ENCODE measurements at places on chromosomes 7 and 10.

DNA sequence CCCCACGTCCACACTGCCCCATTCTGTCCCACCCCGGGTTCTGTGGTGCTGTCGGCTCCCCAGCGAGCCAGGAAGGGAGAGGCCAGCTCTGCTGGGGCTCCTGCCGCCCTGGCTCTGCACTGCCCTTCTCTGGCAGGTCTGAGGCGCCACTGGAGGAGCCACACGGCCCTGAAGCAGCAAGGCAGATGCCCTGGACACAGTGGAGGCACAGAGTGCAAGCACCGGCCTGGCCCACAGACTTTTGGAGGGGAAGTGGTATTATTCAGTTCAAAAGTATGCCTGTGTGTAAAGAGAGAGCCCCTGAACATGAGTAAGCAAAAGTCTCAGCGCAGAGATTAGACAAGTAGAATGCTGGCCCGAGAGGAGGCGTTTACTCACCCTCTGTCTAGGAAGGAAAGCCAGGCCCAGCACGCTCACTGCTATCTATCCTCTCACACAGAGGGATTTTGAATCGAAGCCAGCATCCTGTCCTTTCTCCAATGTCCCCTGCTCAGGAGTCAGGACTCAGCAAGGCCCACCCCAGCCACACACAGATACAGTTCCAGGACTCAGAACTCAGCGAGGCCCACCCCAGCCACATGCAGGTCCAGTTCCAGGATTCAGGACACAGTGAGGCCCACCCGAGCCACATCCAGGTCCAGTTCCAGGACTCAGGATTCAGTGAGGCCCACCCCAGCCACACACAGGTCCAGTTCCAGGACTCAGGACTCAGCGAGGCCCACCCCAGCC is 115.0 kb downstream of the EGFR start:
- DNase-seq: peak; percentile 96

DNA sequence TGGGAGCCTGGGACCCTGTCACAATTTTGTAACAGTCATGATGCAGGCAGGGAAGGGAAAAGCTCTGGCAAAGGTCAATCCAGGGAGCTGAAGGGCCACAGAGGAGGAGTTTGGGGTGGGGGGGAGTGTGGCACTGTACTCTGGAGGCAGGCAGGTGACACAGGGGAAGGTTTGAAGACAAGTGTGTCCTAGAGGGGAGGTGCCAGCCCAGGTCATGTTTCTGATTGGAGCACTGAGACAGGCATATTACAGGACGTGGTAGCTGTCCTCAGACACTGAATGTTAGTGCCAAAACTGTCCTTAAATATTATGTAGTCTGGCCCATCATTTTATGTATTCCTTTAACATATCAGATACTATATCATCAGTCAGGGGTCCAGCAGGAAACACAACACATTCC is 75.6 kb upstream of the LRRC4 start:
- DNase-seq: no peak

DNA sequence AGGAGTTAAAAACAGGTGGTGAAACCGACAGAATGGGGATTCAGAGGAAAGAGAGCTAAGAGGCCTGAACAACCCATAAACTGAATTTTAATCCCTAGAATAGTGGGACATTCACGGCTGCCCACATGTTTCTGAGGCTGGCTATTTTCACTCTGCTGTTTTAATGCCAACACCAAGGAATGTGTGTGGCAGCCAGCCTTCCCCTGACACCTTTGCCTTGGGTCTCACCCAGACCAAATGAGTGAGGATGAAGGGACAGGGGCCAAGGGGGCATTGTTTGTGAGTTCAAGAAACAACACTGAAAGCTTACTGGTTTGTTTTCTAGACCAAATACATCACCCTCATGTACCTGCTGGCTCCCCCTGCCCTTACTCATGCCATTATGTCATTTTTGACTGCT is 164.3 kb downstream of the JAZF1 start:
- DNase-seq: no peak

DNA sequence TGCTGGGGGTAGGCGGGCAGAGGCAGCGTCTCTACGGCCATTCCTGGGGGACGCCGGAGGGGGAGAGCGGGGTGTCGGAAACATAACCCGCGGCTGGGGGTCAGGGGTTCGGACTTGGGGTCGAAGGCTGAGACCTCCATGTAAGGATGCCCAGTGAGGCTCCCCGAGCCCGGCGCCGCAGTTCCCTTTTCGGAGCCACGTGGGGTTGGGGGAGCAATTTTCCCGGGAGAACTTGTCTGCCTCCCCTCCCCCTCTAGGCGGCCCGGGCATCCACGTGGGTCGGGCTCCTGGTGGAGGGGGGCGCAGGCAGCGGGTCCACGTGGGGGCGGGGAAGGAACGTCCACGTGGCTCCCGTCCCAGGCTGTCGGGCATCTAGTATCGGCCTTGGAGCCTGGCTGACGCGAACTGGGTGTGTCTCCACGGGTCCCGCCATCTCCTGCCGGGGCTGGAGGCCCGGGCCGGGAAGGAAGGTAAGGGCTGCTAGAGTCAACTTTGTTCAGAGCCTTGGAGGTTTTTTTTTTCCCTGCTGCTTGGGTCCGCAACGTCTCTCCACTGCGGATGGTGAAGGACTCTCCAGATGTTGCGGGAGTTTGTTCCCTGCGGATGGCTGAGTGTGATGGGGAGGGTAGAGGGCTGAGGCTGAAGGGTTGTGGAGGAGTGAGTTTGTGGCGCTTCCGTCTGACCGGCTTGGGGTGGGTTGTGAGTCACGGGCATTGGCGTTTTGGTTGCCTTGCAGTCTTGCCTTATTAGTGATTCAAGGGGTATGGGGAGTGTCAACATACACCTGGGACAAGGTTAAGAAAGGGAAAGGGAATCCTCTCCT is 744 bp downstream of the PPRC1 start:
- DNase-seq: no peak

DNA sequence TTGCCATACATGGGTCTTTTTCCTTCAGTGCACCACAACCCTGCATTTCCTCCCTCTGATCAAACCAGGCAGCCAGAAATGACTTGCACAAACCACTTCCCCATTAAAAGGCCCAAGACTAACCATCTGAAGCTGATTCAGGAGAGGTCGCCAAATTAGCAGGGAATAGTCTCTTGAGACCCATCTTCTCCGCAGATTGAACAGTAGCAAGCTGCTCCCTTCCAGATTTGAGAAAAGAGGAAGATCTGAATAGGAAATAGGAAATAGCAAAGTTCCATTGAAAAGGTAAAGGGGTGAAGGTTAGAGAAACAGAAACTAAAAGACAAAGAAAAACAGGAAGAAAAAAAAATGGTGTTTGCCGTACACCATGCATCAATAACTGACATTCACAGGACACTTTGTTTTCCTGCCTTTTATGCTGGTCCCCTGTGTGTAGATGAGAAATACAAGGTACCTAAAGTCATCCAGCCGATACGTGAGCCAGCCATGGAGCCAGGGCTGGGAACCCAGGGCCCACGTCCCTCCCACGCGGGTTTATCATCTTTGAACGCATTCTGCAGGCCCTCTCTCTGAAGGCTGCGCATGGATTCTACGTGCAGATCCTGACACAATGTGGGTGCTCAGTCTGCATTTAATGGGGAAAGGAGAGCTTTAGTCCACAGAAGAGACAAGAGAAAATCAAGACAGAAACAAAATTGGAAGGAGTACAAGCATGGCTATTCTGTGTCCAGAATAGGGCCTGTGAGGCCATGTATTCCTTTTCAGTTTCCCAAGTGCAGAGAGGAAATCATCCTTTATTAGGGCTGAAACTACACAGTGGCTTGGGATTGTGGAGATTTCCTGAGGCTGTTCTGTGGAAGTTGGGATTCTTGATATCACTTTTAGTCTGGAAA is 268.4 kb upstream of the NPVF start:
- DNase-seq: no peak

DNA sequence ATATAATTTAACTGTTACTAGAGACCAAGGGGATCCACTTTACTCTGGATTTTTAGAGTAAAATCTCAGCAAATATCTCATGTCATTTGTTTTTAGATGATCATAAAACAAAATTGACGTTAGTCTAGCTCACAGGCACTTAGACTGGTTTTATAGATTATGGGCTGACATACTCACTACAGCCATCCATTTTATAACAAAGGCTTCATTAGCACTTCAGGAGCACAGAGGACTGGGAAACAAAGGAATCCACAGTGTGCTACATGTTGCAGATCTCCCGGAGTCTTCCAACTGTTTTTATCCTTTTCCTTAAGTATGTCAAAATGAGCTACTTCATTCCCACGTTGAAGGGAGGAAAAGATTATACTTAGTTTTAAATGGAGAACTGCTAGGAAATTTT is 15.9 kb upstream of the SCRN1 start:
- DNase-seq: no peak

- DNase-seq: no peak
Observed at GRCh38 chr7:133934262-133934976, 192.7 kb upstream of the LRGUK start.

DNA sequence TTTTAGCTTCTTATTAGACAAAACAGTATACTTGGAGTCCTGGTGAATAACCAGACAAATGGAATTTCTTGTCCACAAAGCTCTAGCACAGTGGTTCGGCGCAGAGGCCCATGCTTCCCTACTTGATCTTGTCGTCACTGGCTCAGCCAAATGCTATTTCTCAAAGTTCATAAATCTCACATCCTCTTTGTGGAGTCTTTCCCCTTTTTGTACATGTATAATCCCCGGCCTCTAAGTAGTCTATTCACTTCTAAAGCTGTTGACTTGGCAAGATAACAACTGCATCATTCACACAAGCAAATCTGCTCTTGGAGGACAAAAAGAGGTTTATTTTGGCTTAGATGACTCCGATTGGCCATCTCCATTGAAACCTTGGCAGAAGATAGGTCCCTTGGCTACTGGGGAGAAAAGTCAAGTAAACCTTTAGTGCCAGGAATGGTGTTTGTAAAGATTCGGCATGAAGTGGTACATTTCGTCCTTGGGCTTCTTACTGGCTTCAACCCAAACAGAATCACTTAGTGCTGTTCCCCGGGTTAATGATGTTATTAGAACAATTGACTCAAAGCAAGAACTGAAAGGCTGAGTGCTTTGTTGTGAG is 5.1 kb upstream of the AKR1E2 start:
- no peak for DNase-seq

DNA sequence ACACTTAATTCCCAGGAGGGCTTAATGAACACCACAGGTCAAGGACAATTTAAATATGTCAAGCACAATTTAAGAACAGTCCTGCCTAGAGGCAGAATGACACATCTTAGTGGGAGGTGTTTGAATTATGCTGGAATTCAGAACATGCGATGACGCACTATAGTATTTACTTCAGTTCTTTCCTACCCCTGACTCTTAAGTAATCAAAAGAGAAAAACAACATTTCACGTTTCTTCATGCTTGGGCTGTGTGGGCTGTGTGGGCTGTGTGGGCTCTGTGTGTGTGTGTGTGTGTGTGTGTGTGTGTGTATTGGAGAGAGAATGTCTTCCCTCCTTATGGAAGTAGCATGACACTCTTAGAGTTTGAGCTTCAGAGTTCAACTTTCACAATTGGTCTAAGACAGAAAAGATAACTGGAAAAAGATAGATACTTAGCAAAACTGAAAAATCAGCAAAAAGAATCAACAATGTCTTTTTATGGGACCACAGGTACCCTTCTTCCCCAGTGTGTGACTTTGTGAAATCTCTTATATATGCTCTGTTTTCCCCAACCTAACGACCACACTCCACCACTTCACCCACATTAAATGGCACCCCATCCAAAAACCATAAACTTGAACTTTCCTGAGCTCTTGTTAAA is 33.7 kb upstream of the CABCOCO1 start:
- peak; percentile 92 for DNase-seq

GRCh38 chr10:70508912-70509756 is 30.6 kb downstream of the PALD1 start:
- DNase-seq: no peak

GRCh38 chr10:11074536-11075267 is 57.0 kb downstream of the CELF2 start:
- DNase-seq: no peak

GRCh38 chr10:129604333-129605032 is 137.4 kb downstream of the MGMT start:
- DNase-seq: no peak

GRCh38 chr10:102617816-102618215 is 26.5 kb upstream of the TRIM8 start:
- DNase-seq: no peak

- no peak for DNase-seq
Observed at GRCh38 chr7:116089293-116089692, 58.7 kb upstream of the TFEC start.

DNA sequence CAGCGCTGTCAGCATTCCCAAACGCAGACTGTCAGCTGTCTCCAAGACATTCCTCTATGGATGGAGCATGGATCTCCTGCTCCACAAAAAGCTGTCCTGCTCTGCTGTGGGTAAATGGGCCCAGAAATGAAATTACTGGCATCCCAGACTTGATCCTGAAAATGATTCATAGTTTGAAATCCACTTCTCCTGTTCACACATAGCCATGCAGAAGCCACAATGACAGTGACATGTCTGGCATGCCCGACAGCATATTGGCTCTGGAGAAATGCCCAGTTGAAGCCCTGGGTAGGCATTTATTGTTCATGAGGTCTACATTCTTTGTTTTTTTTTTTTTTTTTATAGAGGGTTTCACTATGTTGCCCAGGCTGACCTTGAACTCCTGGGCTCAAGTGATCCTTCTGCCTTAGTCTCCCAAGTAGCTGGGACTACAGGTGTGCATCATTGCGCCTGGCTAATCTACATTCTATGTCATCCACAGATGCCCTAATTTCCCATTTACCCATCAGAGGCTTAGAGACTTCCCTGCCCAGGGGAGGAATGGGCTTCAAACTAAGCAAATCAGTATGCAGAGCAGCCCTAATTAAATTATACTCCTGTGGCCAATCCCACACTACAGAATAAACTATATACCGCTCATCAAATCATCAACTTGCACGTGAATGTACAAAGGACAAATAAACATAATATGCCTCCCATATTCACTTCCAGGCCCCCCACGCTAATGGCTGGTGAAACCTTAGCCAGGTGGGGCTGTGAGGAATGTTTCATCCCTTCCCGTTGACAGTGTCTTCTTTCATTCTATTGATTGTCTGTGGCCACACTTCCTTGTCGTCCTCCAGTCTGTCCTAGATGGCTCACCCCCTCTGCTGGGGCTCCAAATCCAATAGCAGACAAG is 61.8 kb upstream of the EEPD1 start:
- no peak for DNase-seq

GRCh38 chr7:129315960-129316359 is 91.1 kb downstream of the AHCYL2 start:
- no peak for DNase-seq

DNA sequence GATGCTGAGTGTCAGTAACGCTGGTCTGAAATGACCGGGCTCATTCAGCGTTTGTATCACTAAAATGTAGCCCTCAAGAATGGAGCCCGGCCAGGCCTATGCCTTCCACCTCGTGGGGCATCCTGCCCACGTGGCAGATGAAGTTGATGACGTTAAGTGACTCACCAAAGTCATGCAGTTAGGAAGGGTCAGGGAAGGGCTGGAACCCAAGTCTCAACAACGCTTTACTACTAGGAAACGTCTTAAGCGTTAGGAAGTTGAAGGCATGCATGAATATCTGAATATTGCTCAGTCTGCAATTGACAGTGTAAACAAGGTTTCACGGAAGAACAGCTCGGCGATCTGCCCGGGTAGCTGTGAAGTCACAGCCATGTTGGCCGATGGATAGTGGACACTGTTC is 14.0 kb upstream of the UBE3C start:
- DNase-seq: no peak

All from AG04449 (cell line).